ENCODE measurements at places on chromosomes 13 and 19.

GRCh38 chr13:45817833-45818232 is 33.7 kb downstream of the SIAH3 start:
- no peak for DNase-seq

- DNase-seq = no peak
These were observed 142.3 kb upstream of the HTR2A start for GRCh38 chr13:47039106-47039505.

- no peak for DNase-seq
These were observed 165.4 kb downstream of the FLT1 start for GRCh38 chr13:28329395-28330158.

DNA sequence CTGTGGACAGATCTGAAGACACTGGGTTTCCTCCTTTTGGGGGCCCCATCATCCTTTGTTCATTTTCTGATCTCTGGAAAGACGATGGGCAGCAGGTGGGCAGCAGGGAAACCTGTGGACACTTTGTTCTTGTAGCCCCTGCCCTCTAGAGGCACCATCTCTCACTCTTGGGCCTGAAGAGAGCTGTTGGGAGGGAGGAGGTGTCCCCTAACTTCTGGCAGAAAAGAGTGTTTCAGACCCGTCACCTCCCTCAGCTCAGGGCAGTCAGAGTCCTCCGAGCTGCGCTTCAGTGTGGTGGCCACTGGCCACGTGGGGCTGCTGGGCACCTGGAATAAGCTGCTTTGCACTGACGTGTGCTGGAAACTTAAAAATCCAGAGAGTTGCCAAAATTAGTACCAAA is 26.9 kb upstream of the RNF17 start:
- no peak for DNase-seq

DNA sequence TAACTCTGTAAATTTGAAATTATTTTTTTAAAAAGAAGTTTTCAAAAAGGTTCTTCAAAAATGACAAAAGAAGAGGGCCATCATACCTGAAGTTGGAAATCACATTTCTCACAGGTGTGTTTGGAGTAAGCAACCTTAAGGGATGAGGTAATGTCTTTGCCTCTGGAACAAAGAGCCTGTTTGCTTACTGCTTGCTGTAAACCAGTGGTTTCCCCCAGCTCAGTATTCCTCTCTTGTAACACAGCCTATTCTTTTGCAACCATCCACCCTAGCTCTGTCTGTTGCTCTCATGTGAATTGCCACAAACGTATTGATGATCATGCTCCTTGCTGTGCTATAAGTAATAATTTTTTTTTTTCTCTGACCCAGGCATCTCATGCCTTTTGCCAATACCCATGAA is 38.1 kb downstream of the UCHL3 start:
- no peak for DNase-seq

DNA sequence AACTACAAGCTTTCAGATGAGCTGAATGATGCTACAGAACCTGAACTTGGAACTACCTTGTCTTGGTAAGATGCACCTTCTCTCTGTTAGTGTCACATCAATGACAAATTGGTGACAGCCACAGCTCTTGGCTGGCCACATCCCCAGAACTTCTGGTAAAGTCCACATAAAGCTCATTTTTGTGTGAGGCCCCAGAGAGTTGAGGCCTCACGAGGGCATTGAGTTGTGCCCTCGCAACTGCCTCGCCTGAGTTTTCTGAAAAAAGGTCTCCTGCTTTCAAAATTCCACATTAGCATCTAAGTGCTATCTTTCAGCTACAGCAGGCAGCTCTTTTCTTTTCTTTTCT is 42.6 kb downstream of the MRPL57 start:
- DNase-seq = no peak

DNA sequence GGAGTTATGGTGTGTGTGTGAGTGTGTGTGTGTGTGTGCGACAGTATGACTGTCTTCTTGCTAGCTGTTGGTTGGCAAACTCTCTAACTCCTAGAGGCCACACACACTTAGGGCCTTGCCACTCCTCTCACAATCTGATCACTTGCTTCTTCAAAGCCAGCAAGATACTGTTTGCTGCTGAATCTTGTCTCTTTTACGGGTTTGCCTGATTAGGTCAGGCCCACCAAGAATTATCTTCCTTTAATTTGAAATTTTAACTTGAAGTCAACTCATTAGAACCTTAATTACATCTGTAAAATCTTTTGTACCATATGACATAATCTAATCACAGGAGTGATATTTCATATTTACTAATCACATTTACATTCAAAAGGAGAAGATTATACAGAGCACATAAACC is 359.2 kb upstream of the SGCG start:
- DNase-seq = no peak

Data from hematopoietic multipotent progenitor cell (in vitro differentiated cells).